ENCODE measurements at places on chromosomes 2 and 18. TPM values are rescaled to one million over a fixed set of nuclear protein-coding genes. Genes with fewer than 3 reads are reported as not detected.

The ELOA2 gene
- total RNA-seq, result not detected

The EIF2AK3 gene
- 27.5 TPM for total RNA-seq

The HOXD4 gene
- total RNA-seq, result not detected

The TEX51 gene
- total RNA-seq, result not detected

The NEB gene
- 0.17 TPM for total RNA-seq

The AQP4 gene
- not detected for total RNA-seq

The UGT1A5 gene
- total RNA-seq, result not detected

The DSC2 gene
- not detected for total RNA-seq

The KATNAL2 gene
- 9.6 TPM for total RNA-seq

The SLC14A1 gene
- total RNA-seq, result 81.0 TPM

The VIT gene
- 2.3 TPM for total RNA-seq

The SERPINB12 gene
- total RNA-seq, result not detected

The VWA3B gene
- total RNA-seq, result not detected

The SNRPD1 gene
- total RNA-seq, result 5.0 TPM

The LRATD1 gene
- under 0.01 TPM for total RNA-seq

The ST8SIA5 gene
- 0.15 TPM for total RNA-seq

The PPP1R1C gene
- total RNA-seq, result 2.2 TPM

The KCNIP3 gene
- 2.9 TPM for total RNA-seq

The SPIRE1 gene
- total RNA-seq, result 20.7 TPM

The TGFA gene
- total RNA-seq, result 0.73 TPM

The OTOS gene
- total RNA-seq, result 1.2 TPM

The CDH7 gene
- total RNA-seq, result not detected

The OTX1 gene
- 0.29 TPM for total RNA-seq

The SLC30A3 gene
- 0.15 TPM for total RNA-seq

The SIX3 gene
- total RNA-seq, result not detected
